ENCODE measurements at places on chromosomes 5 and 9.

- peak; percentile 70 for DNase-seq
Measured at GRCh38 chr9:133994353-133995011, 2.4 kb upstream of the VAV2 start.

DNA sequence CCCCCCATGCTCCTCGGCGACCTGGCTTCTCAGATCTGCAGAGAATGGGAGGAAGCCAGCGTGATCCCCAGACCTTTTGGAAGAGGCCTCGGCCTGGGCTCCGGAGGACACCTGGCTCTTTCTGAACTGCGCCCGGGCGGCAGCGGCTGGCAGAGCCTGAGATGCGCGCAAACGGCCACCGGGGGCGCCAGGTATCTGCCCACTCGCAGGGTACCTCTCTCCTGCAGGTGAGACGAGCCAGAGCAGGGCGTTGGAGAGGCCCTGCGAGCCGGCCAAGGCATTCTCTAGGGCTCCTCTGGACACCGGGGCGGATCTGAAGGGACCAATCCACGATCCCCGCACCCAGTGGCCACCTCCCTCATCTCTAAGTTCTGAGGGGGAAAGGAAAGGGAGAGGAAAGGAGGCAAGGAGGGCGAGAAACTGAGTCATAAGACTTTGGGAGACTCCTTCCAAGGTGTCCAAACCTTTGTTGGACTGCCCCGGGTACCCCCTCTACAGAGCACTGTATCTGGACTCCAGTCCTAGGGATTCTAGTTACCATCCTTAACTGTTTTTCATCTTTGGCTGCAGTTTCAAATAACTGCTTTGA lies 55.0 kb upstream of the SLC46A2 start:
- DNase-seq: no peak

GRCh38 chr5:160602744-160603143 lies 181.1 kb downstream of the PTTG1 start:
- no peak for DNase-seq

DNA sequence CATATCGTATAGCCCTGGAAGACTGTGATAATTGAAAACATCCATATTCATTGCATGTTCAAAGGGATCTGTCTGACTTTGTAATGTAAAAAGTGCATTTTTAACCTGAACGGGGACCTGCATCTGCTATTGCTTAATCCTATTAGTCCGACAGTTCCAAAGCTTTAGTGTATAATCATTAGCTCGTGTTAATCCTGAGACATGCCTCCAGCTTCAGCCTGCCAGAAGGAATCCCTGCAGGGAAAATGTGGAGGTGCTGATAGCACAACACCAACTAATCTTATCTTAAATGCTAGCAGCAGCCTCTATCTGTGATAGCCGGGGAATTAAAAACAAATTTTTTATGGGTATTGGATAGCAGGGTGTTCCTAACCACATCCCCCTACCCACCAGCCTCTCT lies 495.2 kb downstream of the TLE4 start:
- no peak for DNase-seq

DNA sequence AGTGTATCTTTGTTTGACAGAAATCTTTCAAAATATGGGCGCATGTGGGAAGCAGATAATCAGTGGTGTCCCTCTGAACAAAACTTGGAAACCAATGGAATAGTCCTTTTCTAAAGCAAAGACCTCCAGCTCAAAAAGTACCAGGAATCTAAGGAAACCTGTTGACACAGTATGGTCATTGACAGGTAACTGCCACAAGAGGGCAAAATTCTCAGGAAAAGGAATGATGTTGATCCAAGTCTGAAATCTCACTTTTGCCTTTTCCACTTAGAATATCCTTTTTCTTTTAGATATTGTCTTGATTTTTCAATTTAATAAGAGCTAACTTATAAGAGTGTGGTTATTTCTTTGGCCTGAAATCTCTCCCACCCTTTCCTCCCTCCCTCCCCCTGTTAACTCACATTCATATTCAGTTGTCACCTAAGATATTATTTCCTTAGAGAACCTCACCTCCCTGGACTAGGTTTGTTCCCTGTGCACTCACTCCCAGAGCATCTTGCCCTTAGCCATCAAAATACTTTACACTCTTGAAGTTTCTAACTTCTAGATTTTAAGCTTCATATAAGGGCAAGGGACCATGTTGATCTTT lies 59.0 kb upstream of the BARX1 start:
- no peak for DNase-seq

GRCh38 chr5:38515092-38515491 lies 41.4 kb downstream of the LIFR start:
- no peak for DNase-seq

DNA sequence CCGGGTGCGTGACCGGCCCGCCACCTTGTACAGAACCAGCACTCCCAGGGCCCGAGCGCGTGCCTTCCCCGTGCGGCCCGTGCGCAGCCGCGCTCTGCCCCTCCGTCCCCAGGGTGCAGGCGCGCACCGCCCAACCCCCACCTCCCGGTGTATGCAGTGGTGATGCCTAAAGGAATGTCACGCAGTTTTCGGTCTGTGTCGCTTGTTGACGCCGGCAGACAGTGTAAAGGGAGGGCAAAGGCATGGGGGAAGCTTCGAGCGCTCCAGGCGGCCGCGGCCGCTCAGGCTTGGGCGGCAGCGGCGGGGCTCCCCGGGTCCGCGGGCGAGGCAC lies 1.3 kb downstream of the LRRC26 start:
- DNase-seq: no peak

GRCh38 chr9:77898864-77899263 lies 132.7 kb downstream of the GNAQ start:
- no peak for DNase-seq

- DNase-seq: no peak
Measured at GRCh38 chr5:63401436-63402046, 560.7 kb downstream of the HTR1A start.

- no peak for DNase-seq
Measured at GRCh38 chr9:110874963-110875674, 163.2 kb downstream of the LPAR1 start.

DNA sequence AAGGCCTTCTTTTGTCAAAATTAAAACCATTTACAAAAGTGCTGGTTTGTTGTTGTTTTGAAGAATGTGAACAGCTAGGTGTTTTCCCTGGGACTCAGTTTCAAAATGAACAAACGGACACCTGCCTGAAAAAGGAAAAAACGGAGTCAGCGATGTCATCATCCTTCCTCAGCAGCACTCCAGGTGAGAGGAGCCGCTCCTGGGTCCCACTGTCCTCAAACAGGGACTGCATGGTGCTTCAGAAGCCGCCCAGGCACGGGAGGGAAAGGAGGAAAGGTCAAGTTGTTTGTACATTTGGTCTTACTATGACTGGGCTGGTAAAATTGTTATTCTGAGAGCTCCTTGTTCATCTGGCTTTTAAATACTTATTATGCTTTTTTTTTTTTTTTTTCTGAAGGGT lies 69.0 kb upstream of the ZSWIM6 start:
- DNase-seq: no peak

DNA sequence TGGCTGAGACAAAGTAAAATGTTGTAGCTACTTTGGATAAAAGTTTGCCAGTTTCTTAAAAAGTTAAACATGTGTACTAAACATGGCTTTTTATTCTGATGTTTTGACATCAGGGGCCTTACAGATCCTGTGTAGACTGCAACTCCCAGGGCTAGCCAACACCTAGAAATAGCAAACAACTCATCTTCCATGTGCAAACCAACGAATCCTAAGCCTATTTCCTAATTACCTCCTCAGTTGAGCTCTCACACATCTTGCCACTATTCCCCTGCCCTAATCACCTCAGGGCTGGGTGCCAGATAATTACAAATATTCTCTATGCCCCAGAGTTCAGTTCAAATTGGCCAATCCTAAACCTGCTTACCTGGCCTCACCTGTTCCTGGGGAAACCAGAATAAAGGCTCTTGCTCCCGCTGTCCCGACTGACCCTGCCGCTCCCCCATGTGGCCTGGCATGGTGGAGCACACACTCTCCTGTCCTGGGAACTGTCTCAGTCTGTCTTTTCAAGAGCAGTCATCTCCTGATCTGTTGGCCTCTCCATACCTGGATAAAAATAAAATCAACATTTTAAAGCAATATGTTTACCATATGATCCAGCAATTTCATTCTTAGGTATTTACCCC lies 37.1 kb upstream of the FAM169A start:
- DNase-seq: peak; percentile 19

DNA sequence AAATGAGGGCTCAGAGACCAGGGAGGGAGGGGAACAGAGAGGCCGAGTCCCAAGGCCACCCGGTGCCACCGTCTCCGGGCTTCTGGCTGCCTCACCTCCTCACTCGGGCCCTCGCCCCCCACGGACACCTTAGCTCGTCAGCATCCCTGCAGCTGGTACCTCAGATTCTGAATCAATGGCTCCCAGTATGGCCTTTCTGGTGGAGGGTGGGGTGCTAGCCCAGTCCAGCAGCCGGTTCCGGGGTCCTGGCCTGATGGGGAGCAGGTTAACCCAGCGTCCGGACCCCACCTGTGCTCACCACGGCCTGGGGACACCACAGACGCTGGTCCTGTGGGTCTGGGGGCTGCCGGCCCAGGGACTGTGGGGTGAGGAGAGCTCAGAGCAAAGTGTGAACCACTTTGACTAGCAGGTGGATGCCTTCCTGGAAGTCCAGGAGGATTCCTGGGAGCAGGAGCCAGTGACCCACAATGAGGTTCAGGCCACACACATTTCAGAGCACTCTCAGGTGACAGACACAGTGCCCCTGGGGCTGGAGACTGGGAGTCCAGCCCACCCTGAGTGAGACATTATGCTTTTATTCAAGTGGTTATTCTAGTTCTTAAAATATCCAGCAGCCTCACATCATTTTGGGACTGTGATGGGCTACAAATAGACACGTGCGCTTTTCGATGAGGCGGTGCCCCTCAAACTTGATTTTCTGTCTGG lies 53.3 kb downstream of the AHRR start:
- DNase-seq: no peak

DNA sequence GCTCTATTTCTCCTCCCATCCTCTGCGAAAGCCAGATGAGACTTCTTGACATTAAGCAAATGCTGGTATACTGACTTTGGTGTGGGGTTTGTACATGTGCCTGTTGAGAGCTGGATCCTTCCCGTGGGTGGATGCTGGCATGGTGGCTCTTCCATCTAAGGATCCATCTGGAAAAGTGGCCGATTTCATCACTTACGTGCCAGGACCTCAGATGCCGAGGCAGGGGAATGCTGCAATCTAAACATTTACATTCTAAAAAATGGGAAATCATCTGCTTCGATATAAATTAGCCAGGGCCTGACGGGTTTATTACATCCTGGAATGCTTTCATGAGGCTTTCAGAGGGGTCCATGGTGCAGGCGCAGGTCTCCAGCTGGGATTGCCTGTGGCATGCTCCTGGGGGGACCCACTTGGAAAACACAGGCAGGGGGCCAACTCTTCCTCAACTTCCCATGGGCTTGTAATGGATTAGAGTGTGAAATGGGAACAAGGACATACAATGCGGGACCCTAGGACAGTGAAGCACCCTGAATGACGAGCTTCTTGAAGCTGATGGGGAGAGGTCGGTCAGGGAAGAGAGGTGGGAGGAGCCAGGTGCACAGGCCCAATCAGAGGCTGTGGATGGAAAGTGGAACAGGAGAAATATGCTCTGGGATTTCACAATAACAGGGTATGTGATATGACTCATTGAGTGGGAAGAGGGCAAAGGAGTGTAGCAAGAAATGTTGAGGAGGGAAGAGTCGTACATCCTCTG lies 105.5 kb upstream of the PITX1 start:
- peak; percentile 8 for DNase-seq

DNA sequence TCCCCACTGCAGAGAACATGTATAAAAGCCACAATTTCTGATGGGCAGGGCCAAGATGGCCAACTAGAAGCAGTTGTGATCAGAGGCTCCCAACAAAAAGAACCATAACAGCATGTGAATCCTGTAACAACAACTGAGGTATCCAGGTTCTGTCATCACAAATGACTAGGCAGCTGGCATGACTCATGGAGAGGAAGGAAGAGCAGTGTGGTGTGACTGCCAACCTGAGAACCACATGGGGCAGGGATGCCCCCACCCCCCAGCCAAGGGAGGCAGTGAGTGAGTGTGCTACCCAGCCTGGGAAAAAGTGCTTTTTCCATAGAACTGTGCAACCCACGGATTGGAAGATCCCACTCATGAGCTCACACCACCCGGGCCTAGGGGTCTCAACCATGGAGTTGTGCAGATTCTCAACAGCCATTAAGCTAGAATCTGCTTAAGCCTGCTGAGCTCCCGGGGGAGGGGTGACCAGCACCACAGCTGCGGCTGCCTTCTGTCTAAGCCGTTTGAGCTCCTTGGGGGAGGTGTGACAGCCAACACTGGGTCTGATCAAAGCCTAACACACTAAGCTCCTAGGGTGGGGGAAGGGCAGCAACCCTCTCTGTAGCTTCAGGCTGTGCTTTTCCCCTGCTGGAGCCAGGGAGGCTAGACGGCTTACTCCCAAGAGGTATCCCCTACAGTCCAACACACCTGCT lies 80.1 kb upstream of the DMAC1 start:
- DNase-seq: no peak

DNA sequence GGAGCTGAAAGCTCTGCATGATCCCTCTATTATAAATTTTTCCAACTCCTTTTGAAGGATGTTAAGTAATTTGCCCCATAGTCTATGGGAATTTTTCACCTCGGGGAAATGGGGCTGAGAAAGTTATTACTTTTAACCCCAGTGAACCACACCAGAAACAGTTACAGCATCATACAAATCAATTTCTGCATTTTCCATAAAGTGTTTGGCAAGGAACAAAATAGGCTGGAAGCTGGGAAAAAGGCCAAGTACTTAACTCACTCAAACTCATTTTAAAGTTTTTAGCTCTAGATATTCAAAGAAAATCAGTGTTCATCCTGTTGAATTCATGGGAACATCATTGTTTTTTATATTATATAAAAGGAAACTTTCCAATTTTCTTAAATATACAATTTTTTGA lies 160.9 kb downstream of the SH3GL2 start:
- DNase-seq: no peak

DNA sequence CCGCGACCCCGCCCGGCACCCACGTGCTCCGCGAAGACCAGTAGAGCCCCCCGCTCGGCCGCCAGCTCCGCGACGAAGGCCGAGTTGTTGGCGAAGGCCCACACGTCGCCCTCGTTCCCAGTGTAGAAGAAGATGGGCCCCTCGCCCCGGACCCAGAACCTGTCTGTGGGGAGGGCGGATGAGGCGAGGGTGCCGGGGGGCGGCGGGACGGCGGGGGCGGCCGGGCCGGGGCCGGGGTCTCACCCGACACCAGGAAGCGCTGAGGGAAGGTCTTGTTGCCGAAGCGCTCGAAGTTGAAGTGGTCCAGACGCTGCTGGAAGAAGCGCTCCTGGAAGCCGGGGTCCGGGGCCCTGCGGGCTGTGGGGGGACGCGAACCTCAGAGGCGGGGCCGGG lies 317 bp downstream of the DPP7 start:
- no peak for DNase-seq

DNA sequence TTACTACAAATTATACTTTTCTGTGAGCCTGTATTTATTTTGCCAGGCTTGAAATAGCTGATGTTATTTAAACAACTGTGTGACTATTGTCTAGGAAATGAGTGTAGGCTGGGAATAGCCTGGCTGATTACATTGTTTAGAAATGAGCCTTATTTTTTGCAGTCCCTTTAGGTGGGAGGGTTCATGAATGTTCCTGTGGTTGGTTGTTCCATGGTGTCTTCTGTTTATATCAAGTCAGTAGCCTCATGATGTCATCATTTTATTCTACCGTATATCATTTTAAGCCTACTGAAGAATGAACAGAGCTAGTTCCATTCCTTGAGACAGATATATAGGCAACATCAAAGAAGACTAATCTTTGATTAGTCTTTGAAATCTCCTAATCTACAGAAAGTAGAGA lies 53.1 kb downstream of the MAP1B start:
- no peak for DNase-seq

- no peak for DNase-seq
Measured at GRCh38 chr5:137609127-137609526, 110.0 kb upstream of the SPOCK1 start.

GRCh38 chr5:15566306-15566705 lies 66.3 kb downstream of the FBXL7 start:
- DNase-seq: no peak
